ENCODE measurements at places on chromosomes 7 and 10.

GRCh38 chr10:112185959-112186358 is 2.4 kb upstream of the GPAM start:
- DNase-seq = no peak

DNA sequence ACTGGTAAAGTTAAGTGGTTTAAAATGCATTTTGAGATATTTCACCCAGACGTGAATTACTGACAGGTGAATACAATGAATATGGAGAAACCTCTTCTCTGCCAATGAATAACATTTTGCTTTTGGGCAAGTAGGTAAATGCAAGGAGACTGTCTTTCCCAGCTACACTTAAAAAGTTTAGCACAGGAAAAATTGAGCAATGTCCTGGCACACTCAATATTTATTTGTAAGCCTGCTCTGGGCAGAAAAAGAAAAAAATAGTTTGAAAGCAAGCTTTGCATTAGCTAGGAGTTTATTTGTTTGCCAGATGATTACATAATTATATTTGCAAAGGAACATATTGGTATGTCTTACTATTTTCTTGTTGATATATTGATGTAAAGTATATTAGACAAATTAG is 624.2 kb downstream of the ACTR3B start:
- no peak for DNase-seq

- peak; percentile 87 for DNase-seq
These were observed 36.2 kb upstream of the GTF2IRD1 start for GRCh38 chr7:74417419-74417971.

- no peak for DNase-seq
These were observed 604.1 kb downstream of the GALNT17 start for GRCh38 chr7:71735961-71736556.

- no peak for DNase-seq
These were observed 81.2 kb downstream of the BMPR1A start for GRCh38 chr10:86837663-86838062.

- no peak for DNase-seq
These were observed 245.6 kb downstream of the MAD1L1 start for GRCh38 chr7:1987084-1987535.

- DNase-seq = no peak
These were observed 38.4 kb downstream of the SLC39A12 start for GRCh38 chr10:17989908-17990767.
